Activated naive CD8-positive, alpha-beta T cell treated with anti-CD3 and anti-CD28 coated beads for 36 hours (primary cell): ENCODE measurements at places on chromosomes 6 and 20. TPM values are rescaled to one million over a fixed set of nuclear protein-coding genes. Genes with fewer than 3 reads are reported as not detected.

Gene HAO1
- total RNA-seq, result not detected

Gene MAK
- 0.47 TPM for total RNA-seq

Gene THEMIS
- total RNA-seq, result 48.3 TPM

Gene ARFRP1
- 49.5 TPM for total RNA-seq

Gene SLC22A2
- not detected for total RNA-seq

Gene UBE2C
- 185 TPM for total RNA-seq

Gene SLC44A4
- 0.30 TPM for total RNA-seq

Gene GNL1
- total RNA-seq, result 123 TPM

Gene OPRL1
- total RNA-seq, result 0.16 TPM

Gene EYA2
- not detected for total RNA-seq

Gene ESF1
- 26.8 TPM for total RNA-seq

Gene PSORS1C2
- total RNA-seq, result not detected

Gene HUS1B
- 0.84 TPM for total RNA-seq

Gene ADGRG6
- total RNA-seq, result 2.4 TPM

Gene NMBR
- total RNA-seq, result not detected

Gene SLC17A2
- not detected for total RNA-seq

Gene POU3F2
- not detected for total RNA-seq

Gene PROKR2
- total RNA-seq, result not detected
